ENCODE measurements at places on chromosomes 5 and 9.

GRCh38 chr5:41122459-41122858 lies 51.3 kb upstream of the MROH2B start:
- DNase-seq = no peak

DNA sequence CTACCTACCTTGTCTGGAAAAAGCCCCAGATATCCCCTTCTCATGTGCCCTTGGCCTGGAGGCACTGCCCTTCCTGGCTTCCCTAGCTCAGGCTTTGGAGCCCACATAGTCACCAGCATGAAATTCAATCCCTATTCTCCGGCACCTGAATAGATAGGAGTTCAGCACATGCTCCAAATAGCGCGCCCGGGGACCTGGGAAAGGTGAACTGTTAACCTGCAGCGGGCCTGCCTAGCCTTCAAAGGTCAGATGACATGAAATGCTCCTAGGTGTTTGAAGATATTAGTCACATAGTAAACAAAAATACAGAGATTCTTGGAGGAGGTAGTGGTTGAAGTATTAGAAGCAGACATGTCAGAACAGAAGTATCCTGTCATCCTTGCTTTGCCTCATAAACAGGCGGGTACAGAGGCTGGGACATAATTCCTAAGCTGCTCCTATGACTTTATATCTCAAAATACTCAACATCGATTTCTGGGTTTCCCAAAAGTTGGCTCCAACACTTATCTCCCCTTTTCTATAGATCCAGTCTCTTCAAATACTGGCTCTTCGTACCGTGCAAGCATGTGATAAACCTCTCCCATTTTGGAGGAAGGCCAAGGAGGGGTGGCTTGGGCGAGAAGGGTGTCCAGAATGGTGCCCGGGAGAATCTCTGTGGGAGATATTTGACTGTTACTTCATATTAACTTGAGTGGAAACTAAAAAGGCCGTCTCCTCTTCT lies 88.0 kb upstream of the ANKH start:
- DNase-seq = no peak

DNA sequence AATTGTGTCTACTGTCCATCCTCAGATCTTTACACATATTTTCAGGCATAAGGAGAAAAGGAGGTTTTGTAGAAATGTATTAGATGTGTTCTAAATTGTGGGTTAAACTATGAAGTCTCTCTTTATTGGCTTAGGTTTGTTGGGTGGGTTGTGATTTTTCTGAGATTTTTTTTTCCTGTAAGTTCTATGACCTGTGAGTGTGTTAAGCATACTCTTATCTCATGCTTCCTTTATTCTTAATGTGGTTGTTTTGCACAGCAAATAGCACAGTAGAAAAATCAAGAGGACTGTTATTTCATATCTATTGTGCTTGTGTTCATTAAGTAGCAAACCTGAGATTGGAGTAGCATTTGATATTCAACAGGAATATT lies 23.3 kb downstream of the NR2F1 start:
- DNase-seq = no peak

DNA sequence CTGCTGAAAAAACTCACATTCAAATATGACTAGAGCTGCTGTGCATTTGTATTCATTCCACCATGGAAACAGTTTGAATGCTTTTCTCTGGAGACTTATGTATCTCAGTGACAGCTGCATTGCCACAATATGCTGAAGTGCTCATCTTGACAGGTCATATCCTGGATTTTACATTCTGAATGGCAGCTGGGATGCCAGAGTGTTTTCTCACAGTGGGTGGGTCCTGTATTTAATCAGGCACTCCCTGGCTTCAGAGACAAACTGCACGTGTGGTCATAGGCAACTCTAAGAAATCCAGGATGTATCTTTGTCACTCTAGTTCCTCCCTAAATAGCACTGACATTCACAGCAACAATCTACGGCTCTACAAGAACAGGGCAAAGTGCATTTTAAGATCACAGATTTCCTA lies 75.6 kb downstream of the ST8SIA4 start:
- peak; percentile 19 for DNase-seq

DNA sequence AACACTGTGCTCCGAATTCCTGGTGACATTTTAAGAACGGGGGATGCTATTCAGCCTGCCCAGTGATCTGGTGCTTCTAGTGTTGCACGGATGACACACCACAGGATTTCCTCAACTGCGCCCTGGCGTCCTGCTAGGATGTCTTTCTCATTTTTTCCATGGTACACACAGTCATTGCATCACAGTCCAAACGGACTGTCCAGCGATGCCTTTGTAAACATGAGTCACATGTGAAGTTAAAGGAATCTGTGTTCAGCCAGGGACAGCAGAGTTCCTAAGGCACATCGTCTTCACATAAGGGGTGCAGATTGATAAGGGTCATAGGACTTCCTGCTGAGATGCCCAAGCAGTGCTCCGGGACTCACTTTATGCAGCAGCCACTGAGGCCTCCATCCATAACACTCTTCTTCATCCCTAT lies 9.3 kb upstream of the PTPN3 start:
- peak; percentile 30 for DNase-seq

DNA sequence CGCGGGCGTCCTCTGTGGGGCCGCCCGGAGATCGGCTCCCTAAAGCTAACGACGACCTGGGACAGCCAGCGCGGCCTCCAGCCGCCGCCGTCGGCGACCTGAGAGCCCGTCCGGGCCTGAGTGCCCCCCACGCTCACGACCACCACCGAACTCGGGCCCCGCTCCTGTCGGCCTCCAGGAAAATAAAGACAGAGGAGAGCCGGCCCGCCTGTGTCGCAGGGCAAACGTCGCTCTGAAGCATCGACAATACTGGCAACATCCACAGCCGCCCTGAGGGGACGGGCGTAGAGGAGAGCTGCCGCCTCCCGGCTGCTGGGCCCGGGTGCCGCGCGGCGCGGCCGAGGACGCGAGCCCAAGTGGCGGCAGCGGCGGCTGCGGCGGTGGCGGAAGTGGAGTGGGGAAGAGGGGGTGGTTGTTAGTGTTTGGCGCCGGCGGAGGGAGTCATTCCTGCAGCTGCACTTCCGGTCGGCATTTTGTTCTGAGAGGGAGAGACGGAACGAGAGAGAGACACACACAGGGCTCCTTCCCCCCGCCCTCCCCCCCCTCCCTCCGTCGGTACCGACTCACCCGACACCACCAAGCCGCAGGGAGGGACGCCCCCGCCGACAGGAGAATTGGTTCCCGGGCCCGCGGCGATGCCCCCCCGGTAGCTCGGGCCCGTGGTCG lies at the start of gene NIPBL:
TSS of gene NIPBL (plus strand) at position 471 of the 666 bp plus-strand sequence. CDS start 76,928 bp downstream, outside the sequence.
- DNase-seq = peak; percentile 95

GRCh38 chr5:148168246-148168645 lies at the start of gene SPINK14:
Gene SPINK14 (plus strand): TSS chr5:148168546. CDS start chr5:148169733, 1,187 bp downstream.
- no peak for DNase-seq

GRCh38 chr9:81596679-81597418 lies 92.5 kb downstream of the TLE1 start:
- DNase-seq = no peak
